ENCODE measurements at places on chromosomes 16 and 17.

- DNase-seq = no peak
These were observed 337.1 kb downstream of the MAF start for GRCh38 chr16:79263425-79263824.

DNA sequence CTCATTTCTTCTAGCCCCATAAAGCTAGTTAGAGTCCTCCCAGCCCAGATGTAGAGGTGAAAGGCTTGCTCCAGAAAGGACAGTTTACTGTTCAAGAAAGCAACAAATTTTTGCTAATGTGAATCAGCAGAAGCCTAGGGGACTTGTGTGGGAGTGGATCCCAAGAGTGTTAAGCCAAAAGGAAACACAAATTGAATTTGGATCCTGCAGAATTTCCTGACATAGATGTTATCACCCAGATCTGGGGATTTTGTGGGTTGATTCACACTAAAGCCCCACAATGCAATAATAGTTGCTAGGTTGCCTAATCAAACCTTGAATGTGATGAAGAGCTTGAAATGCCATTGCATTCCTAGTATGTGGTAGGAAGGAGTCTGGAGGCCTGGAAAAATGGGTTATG, 135.2 kb upstream of the HS3ST3A1 start:
- DNase-seq = peak; percentile 77

- DNase-seq = no peak
These were observed 178.6 kb upstream of the TNRC6C start for GRCh38 chr17:77779711-77780539.

DNA sequence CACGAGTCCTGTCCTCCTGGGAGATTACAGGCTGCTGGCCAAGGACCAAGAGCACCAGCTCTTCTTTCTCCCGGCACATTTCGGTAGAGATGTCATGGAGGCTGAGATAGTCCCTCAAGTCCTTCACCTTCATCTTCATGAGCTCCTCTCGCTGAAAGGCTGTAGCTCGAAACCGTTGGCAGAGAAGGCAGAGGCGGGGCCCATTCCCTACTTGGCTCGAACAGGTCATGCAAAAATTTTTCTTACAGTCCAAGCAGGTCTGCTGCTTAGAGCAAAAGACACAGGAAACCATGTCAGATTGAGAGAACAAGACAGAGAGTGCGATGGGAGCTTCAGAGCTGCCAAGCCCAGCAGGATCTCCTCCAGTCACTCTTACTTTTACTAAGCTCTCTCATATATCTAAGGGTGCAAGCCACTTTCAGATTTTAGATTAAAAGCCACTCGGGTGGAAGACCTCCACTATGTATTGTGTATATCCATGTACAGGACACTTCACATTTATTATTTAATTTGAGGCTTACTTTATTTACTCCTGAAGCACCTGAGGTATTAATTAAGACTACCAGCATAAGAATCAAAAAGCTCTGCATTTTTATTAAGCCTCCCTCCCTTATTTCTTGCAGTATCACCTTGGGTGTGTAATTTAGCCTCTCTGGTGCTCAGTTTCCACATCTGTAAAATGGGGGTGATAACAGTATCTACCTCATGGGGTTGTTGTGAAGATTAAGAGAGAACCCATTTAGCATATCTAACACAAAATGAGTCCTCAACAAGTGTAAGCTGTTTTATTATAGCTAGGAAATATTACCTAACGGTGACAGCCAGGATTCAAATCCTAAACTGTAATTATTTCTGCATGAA, 41.4 kb downstream of the LIG3 start:
- DNase-seq = no peak

- no peak for DNase-seq
These were observed 276.6 kb downstream of the MRTFB start for GRCh38 chr16:14347706-14348105.

DNA sequence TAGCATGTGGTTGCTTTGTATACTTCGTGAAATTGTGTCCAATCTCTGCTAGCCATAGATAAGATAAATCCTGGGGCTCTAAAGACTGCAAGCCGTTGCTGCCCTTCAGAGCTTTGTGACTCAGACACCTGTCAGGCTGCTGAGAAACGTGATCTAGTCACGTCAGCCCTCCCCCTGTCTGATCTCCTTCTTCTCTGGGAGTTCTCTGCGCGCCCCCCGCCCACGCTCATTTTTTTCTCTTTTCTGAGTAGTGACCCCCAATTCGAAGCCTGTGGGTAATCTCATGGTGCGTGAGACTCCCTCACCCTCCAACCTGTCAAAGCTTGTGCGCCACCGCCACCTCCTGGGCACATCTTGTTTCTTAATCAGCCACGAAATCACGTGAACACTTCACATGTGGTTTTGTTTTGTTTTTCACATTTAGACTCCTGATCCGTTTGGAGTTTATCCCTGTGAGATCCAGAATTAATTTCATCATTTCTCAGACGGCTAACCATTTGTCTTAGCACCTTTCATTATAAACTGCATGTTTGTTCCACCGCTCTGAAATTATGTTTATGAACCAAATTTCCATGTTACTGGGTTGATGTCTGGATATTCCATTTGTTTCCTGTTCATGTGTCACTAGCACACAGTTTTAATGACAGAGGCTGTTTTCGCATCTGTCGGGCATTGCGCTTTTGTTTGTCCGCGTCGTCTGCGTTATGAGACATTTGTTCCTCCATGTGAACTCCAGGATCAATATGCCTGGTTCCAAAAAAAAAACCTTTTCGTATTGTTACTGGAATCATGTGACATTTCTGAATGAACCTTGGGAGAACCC, 977 bp upstream of the ZNF778 start:
- peak; percentile 77 for DNase-seq

GRCh38 chr17:39667262-39667944, 850 bp upstream of the PNMT start:
- no peak for DNase-seq

GRCh38 chr17:14268264-14268663, 31.6 kb upstream of the CDRT15 start:
- no peak for DNase-seq

GRCh38 chr16:77853161-77853560, 64.8 kb downstream of the VAT1L start:
- DNase-seq = no peak

DNA sequence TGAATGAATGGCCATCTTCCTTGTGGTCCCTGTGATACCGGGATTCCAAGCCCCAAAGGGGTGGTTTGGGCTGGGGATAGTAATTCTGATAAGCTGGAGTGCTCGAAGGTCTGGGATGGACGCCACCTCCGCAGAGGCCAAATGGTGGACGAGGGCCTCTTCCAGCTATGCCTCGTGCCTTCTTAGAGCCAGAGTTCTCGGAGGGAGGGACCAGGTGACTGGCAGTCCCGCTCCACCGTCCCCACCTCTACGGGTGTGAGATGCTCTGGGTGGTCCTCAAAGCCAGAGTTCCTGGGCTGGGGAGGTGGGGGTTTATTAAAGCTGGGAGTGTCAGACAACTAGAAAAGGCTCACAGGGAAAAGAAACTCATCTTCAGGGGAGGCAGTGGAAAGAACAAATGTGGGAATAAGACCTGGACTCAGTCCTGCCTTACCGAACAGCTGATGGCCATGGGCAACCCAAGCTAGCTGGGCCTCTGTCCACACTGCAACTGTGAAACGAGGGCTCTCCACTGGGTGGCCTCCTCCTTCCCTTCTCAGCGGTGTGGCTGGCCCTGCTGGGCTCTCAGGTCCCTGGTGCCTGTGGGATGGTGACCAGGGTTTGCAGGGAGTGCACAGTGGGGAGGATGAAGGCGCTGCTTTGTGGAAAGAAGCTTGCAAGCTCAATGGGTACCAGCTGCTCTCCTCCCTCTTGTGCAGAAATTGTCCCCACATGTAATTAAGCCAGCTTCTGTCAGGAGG, 75.2 kb downstream of the N4BP1 start:
- DNase-seq = no peak

DNA sequence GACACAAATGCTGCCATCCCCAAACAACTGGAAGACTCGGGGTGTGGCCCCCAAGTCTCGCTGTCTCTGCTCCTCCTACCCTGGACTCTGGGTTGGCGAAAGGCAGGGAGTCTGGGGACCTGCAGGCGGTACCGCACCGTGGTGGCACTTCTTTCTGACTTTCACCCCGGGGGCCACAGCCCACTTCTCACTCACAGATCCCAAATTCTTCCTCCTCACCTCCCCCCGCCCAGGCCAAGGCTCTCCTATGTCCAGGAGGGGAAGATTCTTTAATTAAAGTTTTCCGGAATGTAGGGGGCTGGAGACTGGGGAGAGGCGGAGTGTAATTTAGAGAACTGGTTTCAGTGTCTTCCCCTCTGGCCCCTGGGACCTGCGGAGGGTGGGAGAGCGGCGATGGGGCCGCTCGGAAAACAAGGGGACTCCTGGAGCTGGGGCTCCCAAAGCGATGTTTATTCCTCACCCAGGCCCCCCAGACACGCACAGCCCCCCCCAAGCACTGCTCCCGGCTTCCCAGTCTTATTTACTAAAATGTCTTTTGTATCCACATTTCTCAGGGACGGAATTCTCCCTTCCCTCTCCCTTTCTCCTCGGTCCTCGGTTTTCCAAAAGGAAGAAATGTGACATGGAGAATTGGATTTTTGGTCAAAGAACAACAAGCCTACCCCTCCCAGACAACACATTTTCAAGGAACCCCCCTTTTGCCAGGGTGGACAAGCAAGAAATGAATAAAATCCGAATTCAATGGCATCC, 1.2 kb downstream of the WNT3 start:
- DNase-seq = no peak

DNA sequence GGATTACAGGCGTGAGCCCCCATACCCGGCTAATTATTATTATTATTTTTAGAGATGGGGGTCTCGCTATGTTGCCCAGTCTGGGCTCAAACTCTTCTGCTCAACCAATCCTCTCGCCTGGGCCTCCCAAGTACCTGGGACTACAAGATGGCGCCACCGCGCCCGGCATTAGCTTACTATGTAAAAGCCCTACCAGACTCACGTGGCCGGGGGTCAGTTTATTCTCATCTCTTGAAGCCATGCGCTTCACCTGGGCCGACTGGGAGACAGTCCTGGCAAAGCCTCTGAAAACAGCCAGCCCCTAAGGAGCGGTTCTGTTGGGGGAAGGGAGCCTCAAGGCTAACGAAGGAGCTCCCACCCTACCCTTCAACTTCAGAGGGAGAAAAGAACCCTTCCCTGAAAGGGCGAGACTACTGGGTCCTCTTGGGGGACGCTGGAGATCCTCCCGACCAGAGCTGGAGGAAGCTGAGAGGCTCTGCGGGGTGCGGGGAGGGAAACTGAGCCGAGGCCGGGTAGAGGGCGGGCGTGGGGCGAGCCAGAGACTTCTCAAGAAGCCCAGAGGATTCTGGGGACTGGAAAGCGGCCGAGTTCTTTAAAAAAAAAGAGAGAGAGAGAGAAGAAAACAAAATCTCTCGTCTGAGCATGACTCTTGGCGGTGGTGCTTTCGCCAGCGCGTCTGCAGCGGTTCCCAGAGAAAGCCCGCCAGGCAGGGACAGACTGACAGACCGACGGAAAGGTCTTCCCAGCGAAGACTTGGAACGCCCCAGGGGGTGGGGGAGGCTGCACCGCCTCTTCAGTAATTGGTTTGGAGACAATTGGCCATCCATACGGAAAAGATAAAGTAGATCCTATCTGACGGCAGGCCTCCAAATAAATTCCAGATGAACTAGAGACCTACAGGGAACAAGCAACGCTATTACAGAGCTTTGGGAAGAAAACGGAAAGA, 5.6 kb upstream of the TUBG2 start:
- DNase-seq = peak; percentile 80

GRCh38 chr16:50688083-50688482, 5.3 kb upstream of the NOD2 start:
- no peak for DNase-seq

DNA sequence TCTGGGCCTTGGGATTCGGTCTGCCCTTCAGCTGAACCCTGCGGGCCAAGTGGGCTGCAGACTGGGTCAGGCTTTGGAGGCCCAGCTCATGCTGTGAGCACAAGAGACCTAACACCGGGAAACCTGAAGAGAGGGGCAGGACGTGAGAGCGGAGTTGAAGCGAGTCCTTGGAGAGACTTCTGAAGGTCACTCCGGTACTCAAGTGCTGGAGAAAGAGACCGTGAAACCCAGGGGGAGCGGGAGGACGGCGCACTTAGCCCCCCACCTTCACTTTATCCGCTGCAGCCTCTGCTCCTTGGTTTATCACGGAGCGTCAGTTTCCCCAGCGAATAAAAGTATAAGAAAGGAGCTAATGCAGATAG, 361 bp downstream of the UQCRC2 start:
- DNase-seq = no peak

DNA sequence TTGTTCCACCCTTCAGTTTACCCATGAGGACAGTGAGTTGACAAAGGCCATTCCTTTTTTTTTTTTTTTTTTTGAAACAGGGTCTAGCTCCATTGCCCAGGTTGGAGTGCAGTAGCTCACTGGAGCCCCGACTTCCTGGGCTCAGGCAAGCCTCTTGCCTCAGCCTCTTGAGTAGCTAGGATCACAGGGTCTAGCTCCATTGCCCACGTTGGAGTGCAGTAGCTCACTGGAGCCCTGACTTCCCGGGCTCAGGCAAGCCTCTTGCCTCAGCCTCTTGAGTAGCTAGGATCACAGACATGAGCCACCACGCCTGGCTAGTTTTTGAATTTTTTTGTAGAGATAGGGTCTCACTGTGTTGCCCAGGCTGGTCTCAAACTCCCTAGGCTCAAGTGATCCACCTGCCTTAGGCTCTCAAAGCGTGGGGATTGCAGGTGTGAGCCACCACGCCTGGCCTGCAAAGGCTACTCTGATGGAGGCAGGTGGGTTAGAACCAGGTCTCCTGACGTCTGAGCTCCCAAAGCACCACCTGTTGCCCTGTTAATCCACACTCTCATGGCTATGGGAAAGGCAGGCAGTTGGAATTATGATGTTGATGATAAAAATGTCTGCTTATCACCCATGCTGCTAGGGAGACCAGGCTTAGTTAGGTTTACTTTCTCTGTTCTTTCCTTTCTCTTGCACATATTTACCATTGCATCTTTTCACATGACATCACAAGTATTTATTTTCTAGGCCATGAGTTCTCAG, 65.2 kb downstream of the KSR1 start:
- no peak for DNase-seq
